ENCODE measurements at places on chromosomes 12 and 14. TPM values are rescaled to one million over a fixed set of nuclear protein-coding genes. Genes with fewer than 3 reads are reported as not detected.

NTN4 gene
- not detected for polyA plus RNA-seq

AMHR2 gene
- not detected for polyA plus RNA-seq

LALBA gene
- not detected for polyA plus RNA-seq

LRFN5 gene
- polyA plus RNA-seq, result not detected

PPM1H gene
- not detected for polyA plus RNA-seq

SMIM41 gene
- not detected for polyA plus RNA-seq

IFI27L1 gene
- 9.1 TPM for polyA plus RNA-seq

RGS6 gene
- not detected for polyA plus RNA-seq

REP15 gene
- polyA plus RNA-seq, result not detected

SIX6 gene
- not detected for polyA plus RNA-seq

SPTB gene
- 0.06 TPM for polyA plus RNA-seq

CCDC38 gene
- polyA plus RNA-seq, result not detected

LIN7A gene
- not detected for polyA plus RNA-seq

OTX2 gene
- not detected for polyA plus RNA-seq

MYF5 gene
- polyA plus RNA-seq, result not detected

KIF5A gene
- polyA plus RNA-seq, result not detected

NRL gene
- 2.6 TPM for polyA plus RNA-seq

C12orf75 gene
- 38.5 TPM for polyA plus RNA-seq

RBP5 gene
- not detected for polyA plus RNA-seq

MOK gene
- polyA plus RNA-seq, result 0.43 TPM

NPFF gene
- polyA plus RNA-seq, result not detected

FGF6 gene
- not detected for polyA plus RNA-seq

NEUROD4 gene
- polyA plus RNA-seq, result not detected

STYK1 gene
- polyA plus RNA-seq, result not detected

ANO2 gene
- not detected for polyA plus RNA-seq

ASCL1 gene
- not detected for polyA plus RNA-seq

RNASE7 gene
- polyA plus RNA-seq, result not detected

CHFR gene
- 24.3 TPM for polyA plus RNA-seq
